ENCODE measurements at places on chromosomes 4 and X.
A peak's percentile ranks its signal among the peaks of the same experiment; 100 is the strongest.

DNA sequence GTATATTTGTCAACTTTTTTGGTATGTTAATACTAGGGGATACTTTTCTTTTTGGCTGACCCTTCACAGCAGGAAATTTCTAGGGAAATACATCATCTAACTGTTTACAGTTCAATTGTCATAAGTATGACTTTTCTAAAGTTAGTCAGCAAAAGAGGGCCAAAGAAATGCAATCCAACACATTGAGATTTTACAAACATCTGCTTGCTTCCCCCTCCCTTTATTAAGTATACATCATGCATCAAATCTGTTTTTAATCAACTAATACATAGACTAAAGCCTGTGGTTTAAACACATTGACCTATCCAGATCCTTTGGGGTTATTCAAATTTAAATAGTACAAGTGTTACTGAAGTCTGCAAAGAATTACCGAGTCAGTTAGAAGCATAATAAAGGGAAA is 93.9 kb downstream of the MID1 start:
- H3K27me3 ChIP-seq: no peaks in the 10 kb centered on the region
- H3K4me1 ChIP-seq: no peaks in the 10 kb centered on the region
- H3K36me3 ChIP-seq: no peaks in the 10 kb centered on the region
- H3K4me3 ChIP-seq: no peak overlapping the region
- no peak for DNase-seq

DNA sequence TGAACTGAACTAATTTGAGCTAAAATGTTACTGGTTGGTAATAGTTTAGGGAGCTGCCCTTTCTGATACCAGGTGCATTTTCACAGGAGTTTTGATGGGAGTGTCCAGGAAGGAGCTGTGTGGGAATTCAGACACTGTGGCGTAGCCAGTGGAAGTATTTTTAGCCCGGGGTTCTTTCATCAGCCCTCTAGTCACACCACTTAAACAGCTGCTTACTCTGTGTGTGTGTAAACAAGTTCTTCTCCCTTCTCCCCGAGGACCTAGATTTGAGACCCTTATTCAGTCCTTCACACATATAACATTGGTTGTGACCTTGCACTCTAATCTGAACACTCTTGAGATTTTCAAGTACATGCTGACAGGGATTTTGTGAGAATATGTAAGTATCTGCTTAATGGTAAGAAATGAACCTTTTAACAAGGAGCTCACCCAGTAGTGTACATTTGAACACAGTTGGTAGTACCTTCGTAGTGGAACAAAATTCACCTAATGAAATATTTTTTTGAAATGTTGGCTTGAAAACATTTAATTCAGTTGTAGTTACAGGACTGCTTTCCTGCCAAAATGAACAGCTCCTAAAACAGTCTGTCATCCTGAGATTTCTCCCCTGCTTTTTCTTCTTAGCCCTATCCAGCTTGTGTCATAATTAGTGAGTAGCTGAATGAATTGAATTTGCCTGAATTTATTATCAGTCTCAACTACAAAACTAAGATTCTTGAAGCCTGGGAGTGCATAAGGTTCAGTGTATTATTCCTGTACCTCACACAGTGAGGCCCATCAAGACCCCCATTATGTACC is 61.8 kb downstream of the BMPR1B start:
- no peak overlapping the region for H3K4me3 ChIP-seq
- H3K4me1 ChIP-seq: no peaks in the 10 kb centered on the region
- no peak for DNase-seq
- no peaks in the 10 kb centered on the region for H3K36me3 ChIP-seq
- no peak overlapping the region for H3K27ac ChIP-seq

GRCh38 chr4:137608085-137608484 is 75.8 kb upstream of the PCDH18 start:
- H3K27me3 ChIP-seq: no peaks in the 10 kb centered on the region
- H3K4me1 ChIP-seq: no peaks in the 10 kb centered on the region
- H3K4me3 ChIP-seq: no peak overlapping the region
- H3K36me3 ChIP-seq: no peaks in the 10 kb centered on the region

DNA sequence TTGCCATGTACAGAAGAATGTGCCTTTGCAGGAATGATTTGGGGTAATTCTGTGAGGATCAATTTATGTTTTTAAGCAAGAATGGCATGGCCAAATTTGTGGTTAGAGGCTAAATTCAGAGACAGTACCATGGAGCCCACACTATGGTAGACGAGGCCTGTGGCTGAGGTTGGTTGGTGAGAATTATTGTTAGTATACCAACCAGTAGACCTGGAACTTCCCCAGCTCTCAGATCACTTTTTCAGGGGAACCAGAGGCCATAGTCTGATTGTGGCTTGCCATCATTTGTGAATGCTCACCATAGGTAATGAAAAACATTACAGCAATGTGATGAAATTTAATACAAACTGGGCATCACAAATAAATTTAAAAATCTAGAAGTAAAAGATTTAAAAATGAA is 56.3 kb downstream of the SHISA3 start:
- H3K36me3 ChIP-seq: no peaks in the 10 kb centered on the region
- no peaks in the 10 kb centered on the region for H3K27me3 ChIP-seq
- no peak overlapping the region for H3K4me3 ChIP-seq
- no peak overlapping the region for H3K27ac ChIP-seq

DNA sequence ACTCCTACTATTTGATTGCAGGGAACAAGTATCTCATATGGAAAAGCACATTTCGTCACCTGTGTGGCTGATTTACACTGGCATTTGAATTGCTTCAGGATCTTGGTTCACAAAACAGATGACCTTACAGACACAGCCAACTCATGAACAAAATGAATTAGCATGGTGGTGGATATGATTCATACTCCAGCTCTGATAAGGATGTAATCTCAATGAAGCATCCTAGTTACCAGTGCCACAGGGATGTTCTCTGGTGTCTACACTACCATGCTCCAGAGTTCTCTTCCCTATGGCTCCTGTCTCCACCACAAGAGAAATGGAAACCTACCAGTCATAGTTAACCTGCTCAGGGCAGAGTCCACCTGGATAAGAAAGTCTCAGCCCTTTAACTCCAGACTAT is 40.7 kb downstream of the TEC start:
- H3K4me3 ChIP-seq: no peak overlapping the region
- no peak for DNase-seq

GRCh38 chrX:29542152-29542551 is 673.2 kb upstream of the MAGEB2 start:
- H3K4me1 ChIP-seq: no peaks in the 10 kb centered on the region
- H3K27ac ChIP-seq: no peak overlapping the region
- no peaks in the 10 kb centered on the region for H3K36me3 ChIP-seq
- H3K4me3 ChIP-seq: no peak overlapping the region
- no peak for DNase-seq
- no peaks in the 10 kb centered on the region for H3K27me3 ChIP-seq

- no peak overlapping the region for H3K4me3 ChIP-seq
- H3K27ac ChIP-seq: no peak overlapping the region
- no peaks in the 10 kb centered on the region for H3K27me3 ChIP-seq
Measured at GRCh38 chrX:132940727-132941327, 17.6 kb downstream of the HS6ST2 start.

DNA sequence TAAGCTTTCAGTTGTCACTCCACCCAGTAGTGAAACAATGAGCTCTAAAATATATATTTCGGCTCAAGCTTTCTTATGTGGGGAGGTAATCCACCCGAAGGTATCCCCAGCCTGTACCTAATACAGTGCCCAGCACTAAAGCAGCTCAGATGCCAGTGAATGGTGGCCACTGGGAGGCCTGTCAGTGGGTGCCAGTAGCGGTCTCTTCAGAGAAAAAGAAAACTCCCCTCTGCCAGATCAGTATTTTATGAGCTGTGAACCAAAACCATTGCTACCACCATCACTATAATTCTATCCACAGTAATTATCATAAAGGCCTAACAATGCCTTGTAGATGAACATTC is 835 bp upstream of the NFKB1 start:
- peaks cover 24% of the 10 kb centered on the region for H3K4me1 ChIP-seq
- H3K4me3 ChIP-seq: peak overlapping the region; percentile 70
- H3K27ac ChIP-seq: peak overlapping the region; percentile 95
- no peaks in the 10 kb centered on the region for H3K27me3 ChIP-seq
- no peaks in the 10 kb centered on the region for H3K36me3 ChIP-seq

DNA sequence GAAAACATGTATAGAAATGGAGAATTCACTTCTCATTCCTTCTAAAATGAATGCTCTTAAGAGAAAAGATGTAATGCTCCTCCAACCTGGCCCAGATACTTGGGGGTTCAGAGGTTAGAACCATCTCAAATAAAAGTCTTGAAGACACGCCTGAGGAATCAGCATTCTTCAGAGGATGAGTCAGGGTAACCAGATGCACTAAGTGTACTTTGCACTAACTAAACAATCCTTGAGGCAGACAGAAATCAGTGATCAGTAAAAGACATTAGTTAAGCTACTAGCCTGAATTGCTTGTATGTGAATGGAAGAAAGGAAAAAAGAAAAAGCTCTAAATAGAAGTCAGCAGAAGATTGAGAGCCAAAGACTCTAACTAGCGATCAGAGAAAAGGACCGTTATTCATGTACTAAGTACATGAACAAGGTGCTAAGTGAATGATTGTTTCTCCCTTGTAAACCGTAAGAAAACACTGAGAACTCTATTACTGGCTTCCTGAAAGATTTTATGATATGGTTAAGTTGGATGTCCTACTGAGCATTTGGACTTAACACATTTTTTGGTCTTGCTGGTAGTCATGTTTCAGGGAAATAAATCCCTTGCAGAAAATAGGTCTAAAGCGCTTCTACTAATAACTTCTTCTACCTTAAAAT is 738.3 kb downstream of the STPG2 start:
- no peaks in the 10 kb centered on the region for H3K4me1 ChIP-seq
- DNase-seq: no peak
- H3K27me3 ChIP-seq: no peaks in the 10 kb centered on the region
- no peak overlapping the region for H3K27ac ChIP-seq
- H3K4me3 ChIP-seq: no peak overlapping the region
- no peaks in the 10 kb centered on the region for H3K36me3 ChIP-seq

GRCh38 chrX:142251202-142251601 is 46.1 kb upstream of the MAGEC2 start:
- no peak overlapping the region for H3K4me3 ChIP-seq
- H3K36me3 ChIP-seq: no peaks in the 10 kb centered on the region
- H3K27ac ChIP-seq: no peak overlapping the region
- no peak for DNase-seq
- no peaks in the 10 kb centered on the region for H3K27me3 ChIP-seq

- no peak overlapping the region for H3K27ac ChIP-seq
- no peaks in the 10 kb centered on the region for H3K27me3 ChIP-seq
- no peak for DNase-seq
- no peaks in the 10 kb centered on the region for H3K4me1 ChIP-seq
- no peaks in the 10 kb centered on the region for H3K36me3 ChIP-seq
Measured at GRCh38 chrX:37470711-37471110, 100.8 kb upstream of the LANCL3 start.

DNA sequence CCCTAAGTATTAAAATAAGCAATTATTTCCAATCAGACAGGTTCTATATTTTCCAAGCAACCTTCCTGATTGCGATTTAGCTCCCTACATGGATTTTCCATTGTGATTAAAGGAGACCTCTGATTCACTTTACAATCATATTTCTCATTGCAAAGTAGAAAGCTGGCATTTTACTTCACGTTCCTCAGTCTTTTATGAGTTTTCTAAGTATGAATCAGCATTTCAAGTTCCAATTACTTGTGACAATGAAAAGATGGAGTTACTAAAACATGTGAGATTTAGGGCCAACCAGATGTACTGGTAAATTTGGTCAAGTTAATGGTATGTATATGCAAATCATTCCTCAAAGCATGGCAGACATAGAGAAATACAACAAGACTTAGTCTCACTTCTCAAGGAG is 206.2 kb downstream of the KCNIP4 start:
- H3K27ac ChIP-seq: no peak overlapping the region
- H3K27me3 ChIP-seq: no peaks in the 10 kb centered on the region
- no peak for DNase-seq
- H3K36me3 ChIP-seq: no peaks in the 10 kb centered on the region
- H3K4me1 ChIP-seq: no peaks in the 10 kb centered on the region

DNA sequence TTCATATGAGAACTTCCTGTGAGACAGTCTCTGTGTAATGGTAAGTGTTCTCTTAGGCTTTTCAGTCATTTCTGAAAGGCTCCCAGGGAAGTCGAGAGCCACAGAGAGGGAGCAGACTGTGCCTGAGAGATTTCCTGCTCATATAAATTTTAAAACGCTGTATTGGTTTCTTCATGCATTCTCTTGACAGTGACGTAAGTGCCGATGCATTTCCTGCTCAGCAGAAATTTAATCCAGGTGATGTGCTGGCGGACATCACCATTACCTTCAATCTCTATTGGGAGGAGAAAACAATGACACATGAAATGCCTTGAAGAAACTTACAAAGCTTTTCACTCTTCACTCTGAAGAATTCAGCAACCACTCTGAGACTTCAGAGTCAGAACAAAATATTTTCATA is 383.6 kb downstream of the BMPR1B start:
- no peak overlapping the region for H3K4me3 ChIP-seq
- no peaks in the 10 kb centered on the region for H3K4me1 ChIP-seq
- no peak overlapping the region for H3K27ac ChIP-seq

- H3K36me3 ChIP-seq: no peaks in the 10 kb centered on the region
- DNase-seq: no peak
- no peak overlapping the region for H3K27ac ChIP-seq
- H3K27me3 ChIP-seq: no peaks in the 10 kb centered on the region
- H3K4me3 ChIP-seq: no peak overlapping the region
Measured at GRCh38 chrX:31258166-31258565, 186.3 kb upstream of the FTHL17 start.

- H3K27ac ChIP-seq: no peak overlapping the region
- H3K4me3 ChIP-seq: no peak overlapping the region
- DNase-seq: no peak
- no peaks in the 10 kb centered on the region for H3K4me1 ChIP-seq
Measured at GRCh38 chr4:146143888-146144287, 31.6 kb upstream of the LSM6 start.

GRCh38 chr4:138919094-138919936 is 96.3 kb upstream of the NOCT start:
- peaks cover 3% of the 10 kb centered on the region for H3K27me3 ChIP-seq
- peak; percentile 2 for DNase-seq
- H3K27ac ChIP-seq: no peak overlapping the region
- H3K36me3 ChIP-seq: no peaks in the 10 kb centered on the region
- H3K4me1 ChIP-seq: no peaks in the 10 kb centered on the region
- no peak overlapping the region for H3K4me3 ChIP-seq

DNA sequence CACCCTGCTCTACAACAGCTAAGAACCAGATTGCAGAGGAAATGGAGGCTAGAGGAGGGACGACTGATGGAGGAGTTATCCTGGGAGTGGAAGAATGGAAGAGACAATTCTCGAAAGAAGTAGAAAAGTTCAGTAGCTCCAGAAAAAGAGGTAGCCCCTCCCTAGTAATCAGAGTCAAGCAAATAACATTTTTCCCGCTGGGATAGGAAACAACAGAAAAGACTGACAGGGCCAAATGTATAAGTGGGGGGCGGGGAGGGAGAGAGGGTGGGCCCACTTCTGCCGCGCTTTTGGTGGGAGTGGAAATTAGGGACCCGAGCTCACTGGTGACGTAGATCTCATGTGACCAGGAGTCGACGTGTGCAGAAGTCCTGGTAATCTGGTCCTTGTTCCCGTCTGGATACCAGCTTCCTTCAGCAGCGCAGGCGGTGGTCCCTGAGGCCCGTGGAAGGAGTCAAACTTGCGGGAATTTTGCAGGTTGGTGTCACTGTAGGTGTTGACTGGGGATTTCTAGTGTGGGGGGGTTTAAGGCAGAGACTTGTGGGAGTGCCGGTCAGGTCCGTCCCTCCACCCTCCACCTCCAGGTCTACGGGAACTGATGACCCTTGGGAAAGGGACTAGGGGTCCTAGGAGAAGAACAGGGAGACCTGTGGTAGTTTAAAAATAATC is at the start of gene TCEAL9:
TCEAL9 (plus strand) TSS at position 377 of the 669 bp plus-strand sequence. CDS start 1,179 bp downstream, outside the sequence.
- no peaks in the 10 kb centered on the region for H3K36me3 ChIP-seq
- peak within 1 kb of the TSS; percentile 9 for H3K27ac ChIP-seq
- no peaks in the 10 kb centered on the region for H3K4me1 ChIP-seq
- no peak for DNase-seq
- no peaks in the 10 kb centered on the region for H3K27me3 ChIP-seq
